ENCODE measurements at places on chromosomes 6 and 20.

DNA sequence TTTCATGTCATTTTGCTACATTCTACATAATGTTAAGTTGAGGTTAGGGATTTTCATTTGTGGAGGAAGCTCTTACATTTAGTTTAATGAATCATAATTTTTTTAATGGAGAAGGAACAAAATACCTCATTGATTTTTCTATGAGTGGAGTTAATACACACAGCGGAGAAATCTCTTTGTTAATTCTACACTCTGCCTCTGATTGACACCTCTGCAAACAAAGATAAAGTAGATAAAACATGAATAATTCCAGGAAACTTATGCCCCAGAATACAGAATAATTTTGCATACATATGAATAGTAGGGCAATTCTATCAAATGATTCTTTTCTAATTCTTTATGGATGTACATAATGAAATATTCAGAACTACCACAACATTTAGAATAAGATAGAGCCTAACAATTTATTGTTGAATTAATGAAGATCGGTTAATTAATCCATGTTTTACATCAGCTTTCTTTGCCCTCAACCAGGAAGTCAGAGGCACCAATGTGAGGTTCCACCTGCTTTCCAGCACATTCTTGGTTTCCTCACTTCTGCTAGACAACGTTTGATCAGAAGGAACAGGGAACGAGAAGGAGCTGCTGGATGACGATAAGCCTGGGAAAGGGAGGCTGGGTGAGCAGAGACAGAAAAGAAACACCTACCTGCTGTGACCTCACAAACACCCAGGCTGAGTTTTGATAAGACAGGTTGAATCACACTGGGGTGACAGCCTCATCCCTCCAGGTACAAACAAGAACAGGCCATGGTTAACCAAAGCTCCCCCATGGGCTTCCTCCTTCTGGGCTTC is 4.3 kb downstream of the OR2H1 start:
- no peak for DNase-seq

GRCh38 chr6:31686483-31686882 is 5.6 kb upstream of the LY6G5C start:
- no peak for DNase-seq

- no peak for DNase-seq
These were observed 1.1 kb upstream of the LCA5 start for GRCh38 chr6:79538106-79538971.

DNA sequence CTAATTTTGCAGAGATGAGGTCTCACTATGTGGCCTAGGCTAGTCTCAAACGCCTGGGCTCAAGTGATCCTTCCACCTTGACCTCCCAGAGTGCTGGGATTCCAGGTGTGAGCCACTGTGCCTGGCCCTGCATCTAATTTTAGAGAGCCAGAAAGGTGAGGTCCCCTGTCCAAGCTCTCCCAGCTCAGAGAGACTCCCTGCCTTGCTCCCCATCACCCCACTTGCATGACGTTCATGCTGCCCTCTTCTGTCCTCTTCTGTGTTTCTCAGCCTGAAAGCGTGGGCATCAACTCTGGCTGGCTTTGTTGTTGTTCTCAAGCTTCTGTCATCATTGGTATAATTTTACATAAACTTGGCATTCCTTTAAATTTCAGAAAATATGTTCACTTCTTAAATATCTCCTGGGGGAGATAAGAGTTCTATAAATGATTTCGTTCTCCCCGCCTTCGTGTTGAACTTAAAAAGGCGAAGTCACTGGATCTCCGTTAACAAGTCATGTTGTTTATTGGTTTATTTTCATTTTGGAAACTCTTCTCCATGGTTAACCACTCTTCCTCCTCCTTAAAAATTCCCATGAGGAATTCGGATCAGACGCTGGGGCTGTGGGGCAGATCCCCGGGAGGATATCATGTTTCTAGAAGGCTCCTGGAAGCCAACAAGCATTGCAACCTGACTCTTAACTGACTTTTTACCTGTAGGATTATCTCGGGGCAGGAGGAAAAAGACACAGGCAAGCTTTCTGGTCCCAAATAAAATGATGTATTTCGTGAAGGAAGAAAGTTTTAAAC is 13.2 kb upstream of the PARD6B start:
- peak; percentile 94 for DNase-seq

- no peak for DNase-seq
These were observed 2.7 kb downstream of the ID1 start for GRCh38 chr20:31607640-31608250.

- DNase-seq = no peak
These were observed 125.4 kb downstream of the CD24 start for GRCh38 chr6:106849120-106849519.

- no peak for DNase-seq
These were observed 45.1 kb downstream of the EPB41L2 start for GRCh38 chr6:131017962-131018361.

DNA sequence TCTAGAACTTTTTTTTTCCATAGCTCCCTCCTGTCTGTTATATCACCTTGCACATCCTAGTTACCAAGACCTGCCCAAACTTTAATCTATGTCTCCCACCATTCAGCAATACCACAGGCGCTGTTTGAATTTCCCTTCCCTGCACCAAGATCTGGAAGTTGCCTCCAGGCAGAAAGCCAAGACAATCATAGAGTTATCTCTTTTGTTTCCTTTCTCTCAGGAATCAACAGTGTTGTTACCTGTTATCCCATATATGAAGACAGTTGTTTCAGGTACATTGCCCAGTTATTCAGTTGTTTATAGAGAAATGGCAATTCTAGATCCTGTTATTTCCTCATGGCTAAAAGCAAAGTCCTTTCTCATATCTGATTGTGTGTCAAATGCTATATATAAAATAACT is 63.2 kb downstream of the PDSS2 start:
- no peak for DNase-seq

- peak; percentile 69 for DNase-seq
These were observed 18.2 kb downstream of the FERMT1 start for GRCh38 chr20:6104493-6105188.

DNA sequence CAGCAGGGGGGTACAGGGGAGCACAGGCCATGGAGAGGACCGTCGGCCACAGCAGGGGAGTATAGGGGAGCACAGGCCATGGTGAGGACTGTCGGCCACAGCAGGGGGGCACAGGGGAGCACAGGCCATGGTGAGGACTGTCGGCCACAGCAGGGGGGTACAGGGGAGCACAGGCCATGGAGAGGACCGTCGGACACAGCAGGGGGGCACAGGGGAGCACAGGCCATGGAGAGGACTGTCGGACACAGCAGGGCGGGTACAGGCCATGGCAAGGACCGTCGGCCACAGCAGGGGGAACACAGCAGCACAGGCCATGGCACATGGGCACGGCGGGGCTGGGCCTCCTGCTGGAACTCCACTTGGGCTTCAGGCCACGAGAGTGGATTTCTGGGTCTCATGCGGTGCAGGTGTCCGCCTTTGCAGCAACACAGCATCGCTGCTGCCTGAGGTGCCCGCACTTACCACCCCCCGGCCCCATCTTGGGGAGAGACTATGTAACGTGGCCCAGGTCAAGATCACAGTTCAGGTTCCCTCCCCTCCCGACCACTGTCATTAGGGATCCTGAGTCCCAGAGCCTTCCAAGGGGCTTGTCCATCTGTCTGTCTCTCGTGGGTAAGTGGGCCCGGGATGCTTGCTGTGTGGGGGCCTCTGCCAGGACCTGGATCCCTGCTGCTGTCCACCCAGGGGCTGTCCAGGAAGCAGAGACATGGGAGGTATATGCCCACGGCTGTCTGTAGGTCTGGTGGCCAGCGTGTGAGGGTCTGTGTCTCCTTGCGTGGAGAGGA is 2.5 kb downstream of the NPBWR2 start:
- DNase-seq = no peak

DNA sequence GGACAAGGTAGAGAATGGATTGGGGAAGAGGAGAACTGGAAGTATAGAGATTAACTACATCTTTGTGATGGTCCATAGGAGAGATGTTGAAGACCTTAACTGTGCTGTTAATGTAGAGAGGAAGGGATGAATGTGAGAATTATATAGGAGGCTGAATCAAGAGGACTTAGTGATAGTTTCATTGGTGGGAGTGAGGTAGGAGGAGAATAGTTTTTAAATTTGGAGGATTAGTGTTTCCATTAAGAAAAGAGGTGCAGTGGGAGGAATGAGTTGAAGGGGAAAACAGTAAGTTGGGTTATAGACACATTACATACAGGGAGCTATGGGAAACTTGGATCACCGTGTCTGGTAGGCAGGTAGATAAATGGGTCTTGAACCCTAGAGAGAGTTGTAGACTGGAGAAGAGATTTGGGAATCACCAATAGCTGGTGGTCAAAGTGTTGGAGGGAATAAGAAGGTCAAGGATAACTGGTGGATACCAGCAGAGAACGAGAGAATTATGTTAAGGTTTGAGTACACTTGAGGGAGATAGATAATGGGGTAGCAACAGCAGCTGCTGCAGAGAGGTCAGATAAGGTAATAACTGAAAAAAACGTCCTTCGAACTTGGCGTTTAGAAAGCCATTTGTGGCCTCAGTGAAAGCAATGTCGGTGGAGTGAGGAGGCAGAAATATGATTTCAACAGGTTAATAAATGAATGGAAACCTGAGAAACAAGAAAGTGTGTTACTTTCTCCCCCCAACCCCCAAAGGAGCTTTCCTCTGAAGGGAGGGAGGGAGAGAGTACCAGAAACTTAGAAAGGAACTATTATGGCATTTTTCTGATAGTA is 3.1 kb downstream of the C6orf89 start:
- no peak for DNase-seq

DNA sequence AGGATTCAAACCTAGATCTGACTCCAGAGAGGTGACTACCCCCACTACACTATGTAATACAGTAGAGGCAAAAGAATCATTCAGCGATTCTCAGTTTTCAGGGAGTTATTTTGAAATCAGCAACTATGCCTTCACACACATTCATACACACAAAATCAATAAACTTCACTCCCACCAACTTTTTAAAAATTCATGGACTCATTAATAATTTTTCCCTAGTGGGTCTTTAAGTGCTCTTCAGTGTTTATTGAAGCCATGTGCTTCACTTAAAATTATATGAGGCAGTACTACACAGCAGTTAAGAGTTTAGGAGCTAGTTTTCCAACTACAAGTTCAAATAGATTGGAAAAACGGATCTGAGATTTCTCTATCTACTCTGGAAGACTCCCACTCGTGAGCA is 452.7 kb upstream of the ADGRB3 start:
- DNase-seq = no peak

DNA sequence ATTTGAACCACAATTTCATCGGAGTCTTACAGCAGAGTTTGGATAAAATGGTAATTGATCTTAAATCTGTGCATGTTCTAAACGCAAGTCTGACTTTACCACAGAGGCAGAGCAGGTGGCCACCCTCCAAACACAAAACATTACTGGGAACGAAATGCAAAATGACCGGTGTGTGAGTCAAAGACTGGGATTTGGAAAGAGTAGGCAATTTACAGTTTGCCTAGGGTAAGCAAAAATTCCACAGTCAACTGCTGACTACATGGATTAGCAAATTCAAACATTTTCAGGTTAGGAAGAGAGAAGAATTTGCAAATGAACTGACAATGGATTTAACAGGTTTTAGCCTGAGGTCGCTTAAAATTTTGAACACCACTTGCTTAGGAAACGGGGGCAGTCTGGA is 444.4 kb downstream of the HDGFL1 start:
- no peak for DNase-seq

DNA sequence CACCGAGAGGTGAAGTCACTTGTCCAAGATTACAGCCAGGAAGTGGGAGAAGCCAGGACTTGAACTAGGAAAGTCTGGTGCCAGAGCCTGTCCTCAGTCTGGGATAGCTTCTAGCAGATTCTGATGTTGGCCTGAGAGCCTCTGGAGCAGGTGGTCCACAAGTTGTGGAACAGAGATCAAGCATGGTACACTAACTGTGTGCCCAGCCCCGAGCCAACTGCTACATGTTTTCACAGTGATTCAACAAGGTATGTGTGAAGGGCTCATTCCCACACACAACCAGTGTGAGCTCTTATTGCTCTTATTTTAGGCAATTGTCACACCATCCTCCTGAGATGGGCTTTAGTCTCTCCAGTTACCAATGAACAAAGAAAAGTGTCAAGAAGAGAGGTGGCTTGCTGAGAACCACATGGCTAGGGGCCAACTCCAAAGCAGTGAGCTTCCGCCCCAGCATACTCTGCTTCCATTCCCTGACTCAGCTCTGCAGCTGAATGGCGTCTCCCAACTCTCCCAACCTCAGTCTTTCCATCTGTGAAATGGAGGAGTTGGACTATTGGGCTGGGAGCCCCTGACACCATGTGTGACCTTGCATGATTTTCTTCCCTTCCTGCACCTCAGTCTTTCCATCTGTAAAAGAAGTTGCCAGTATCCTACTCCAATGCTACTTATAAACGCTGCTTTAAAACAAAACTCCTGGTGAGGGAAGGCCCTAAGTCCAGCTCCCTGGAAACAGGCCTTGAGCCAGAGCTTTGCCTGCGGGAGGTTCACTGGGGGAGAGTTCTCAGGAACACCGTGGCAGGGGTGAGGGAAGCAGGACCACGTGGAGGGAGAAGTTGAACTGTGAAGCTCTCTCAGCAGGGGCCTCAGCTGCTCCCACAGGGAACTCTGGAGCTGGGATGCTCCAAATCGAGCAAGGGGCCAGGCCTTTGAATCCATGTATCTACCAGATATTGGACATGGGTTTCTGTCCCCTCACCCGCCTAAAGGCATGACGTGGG is 40.9 kb downstream of the CDH22 start:
- no peak for DNase-seq

- peak; percentile 55 for DNase-seq
These were observed 12.5 kb upstream of the TMEM30A start for GRCh38 chr6:75296811-75297779.

GRCh38 chr20:62236200-62236599 is 2.1 kb upstream of the OSBPL2 start:
- no peak for DNase-seq

DNA sequence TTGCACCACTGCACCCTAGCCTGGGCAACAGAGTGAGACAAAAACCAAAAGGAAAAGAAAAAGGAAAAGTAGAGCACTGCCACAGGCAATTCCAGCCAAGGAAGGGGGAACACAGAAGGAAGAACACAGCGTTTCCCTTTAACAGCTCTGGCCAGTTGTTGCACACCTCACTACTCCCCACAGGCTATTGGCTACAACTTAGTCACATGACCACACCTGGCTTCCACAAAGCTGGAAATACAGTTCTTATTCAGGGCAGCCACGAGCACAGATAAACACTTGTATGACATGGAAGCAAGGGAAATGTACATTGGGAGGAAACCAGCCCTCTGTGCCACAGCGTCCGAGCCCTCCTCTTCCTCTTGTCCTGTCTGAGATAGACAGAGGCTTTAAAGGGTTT is 249.0 kb upstream of the JARID2 start:
- no peak for DNase-seq

DNA sequence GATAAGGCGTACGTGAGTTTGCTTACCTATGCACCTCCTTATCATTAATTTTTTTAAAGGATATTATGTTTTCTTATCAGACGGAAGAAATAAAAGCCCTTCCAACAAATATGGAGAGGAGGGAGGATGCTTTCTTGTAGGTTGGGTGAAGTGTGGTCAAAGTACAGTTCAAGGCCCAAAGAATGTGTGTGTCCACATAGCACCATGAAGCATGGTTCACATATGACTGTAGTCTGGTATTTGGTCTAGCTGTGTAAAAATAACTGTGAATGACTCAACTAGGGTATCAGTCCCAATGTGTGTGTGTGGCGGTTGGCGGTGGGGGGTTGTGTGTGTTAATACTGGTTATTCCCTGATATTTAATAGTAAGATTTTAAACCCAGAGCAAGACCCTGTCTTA is 212.7 kb downstream of the TMEM242 start:
- no peak for DNase-seq
